Stimulated activated CD4-positive, alpha-beta T cell treated with anti-CD3 and anti-CD28 coated beads, TNF-alpha, amount 100 ng/mL, for 24 hours (primary cell): ENCODE measurements at places on chromosomes 5 and 9.

- no peak for DNase-seq
Observed at GRCh38 chr5:177319913-177320588, 8.4 kb upstream of the MXD3 start.

GRCh38 chr5:75538211-75538610, 26.5 kb downstream of the POLK start:
- no peak for DNase-seq

GRCh38 chr5:124372457-124372856, 374.0 kb downstream of the ZNF608 start:
- DNase-seq: no peak

DNA sequence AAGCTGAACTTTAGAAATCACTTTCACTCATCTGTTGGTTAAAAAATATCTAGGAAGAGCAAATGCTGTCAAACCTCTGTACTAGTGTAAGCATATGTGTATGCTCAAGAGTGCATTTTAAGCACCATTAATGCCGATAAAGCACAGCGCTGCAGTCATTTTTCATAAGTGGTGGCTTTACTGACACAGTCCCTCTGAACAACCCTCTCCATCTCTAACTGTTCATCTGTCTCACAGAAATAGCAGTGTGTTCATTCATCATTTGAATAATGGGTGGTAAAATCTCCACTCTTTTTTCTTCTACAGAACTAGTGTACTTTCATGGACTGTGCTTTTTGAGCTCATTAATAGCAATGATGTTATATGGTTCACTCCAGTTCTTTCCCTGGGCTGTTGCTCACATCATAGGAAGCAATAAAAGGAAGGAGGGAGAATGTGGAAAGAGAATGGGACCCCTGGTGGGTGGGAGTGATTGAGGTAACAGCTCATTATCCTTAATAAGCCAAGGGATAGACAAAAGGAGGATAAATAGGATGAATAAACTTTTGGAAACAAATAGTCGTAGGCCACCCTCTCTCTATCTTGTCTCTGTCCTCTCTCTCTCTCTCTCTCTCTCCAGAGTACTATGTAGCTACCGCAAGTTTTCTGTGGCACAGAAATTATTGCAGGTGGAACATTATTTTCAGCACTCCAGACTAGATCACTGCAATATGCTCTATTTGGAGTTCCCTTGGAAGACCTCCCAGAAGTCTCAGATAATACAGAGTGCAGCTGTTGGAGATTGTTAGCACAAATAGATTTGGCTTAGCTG, 117.9 kb upstream of the PRDM9 start:
- no peak for DNase-seq

- DNase-seq: no peak
Observed at GRCh38 chr5:37991301-37992299, 151.8 kb upstream of the GDNF start.

- no peak for DNase-seq
Observed at GRCh38 chr9:96201140-96201539, 100.8 kb downstream of the HSD17B3 start.

DNA sequence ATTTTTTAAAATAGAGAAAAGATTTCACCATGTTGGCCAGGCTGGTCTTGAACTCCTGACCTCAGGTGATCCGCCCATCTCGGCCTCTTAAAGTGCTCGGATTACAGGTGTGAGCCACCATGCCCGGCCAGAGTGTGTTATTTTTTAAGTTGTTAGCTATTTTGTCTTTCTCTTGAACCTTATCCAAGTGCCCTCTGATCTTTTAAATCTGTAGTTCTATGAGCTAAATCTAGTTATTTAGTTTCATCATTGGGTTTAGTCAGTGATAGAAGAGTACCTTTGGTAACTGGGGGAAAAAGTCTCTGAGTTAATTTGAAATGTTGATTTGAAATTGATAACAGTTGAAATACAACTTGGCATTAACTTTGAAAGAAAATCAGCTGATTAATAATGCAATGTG, 88.3 kb downstream of the NNT start:
- no peak for DNase-seq
